Activated T-cell treated with anti-CD3 and anti-CD28 coated beads, Interleukin-2, amount 50 U/mL, for 1 hour (primary cell): ENCODE measurements at places on chromosomes 2 and 18.

GRCh38 chr2:64262071-64262470, 117.9 kb upstream of the PELI1 start:
- no peak for DNase-seq

DNA sequence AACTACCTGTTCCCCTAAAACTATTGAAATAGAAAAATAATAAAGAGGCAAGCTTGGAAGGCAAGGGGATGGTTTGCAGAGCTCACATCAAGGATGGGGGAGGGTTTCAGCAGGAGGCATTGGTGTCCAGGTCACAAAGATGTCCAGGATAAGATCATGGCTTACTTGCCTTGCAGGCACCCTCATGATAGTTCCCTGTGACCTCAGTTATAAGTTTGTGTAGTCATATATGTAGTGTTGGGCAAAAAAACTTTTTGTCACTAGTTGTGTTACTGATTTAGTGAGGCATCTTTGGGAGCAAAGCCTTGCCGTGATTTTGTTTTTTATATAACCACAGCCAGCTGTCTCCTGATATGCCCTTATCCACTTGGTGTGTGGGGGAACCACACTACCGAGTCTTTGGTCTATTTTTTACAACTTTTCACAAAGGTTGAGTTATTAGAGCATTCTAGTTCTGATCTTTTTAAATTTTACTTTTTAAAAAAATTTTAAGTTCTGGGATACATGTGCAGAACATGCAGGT, 53.3 kb downstream of the IL1R2 start:
- DNase-seq = no peak

DNA sequence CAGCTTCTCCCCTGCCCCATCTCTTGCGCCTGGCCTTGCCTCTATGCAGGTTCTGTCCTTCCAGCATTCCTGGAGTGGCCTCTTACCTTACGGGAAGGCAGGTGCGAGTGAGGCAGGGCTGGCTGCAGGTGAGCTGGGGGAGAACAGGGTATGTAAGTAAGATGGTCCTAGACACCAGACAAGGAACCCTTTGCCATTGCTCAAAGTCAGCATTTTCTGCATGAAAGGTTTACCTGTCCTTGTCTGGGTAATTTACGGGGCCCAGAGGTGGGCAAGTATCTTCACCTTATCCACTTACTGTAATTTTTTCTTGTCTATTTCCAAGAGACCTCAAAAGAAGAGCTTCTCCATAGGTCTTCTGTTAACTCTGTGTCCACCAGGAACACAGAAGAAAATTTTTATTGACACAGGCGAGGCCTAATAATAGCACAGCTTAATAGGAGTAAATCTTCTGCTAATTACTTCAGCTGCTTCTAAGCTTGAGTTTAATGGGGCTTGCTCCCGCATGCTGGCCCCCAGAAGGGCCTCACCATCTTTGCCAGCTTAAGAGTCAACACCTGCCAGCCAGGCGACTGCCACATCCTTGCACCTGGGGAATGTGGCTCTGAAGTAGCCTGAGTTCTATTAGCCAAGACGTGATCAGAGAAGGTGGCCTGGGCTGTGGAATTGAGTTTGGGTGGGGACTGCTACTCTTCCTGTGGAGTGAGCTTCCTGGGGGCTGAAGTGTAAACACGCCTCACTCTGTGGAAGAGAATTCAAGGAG, 27.1 kb downstream of the PCARE start:
- DNase-seq = no peak

DNA sequence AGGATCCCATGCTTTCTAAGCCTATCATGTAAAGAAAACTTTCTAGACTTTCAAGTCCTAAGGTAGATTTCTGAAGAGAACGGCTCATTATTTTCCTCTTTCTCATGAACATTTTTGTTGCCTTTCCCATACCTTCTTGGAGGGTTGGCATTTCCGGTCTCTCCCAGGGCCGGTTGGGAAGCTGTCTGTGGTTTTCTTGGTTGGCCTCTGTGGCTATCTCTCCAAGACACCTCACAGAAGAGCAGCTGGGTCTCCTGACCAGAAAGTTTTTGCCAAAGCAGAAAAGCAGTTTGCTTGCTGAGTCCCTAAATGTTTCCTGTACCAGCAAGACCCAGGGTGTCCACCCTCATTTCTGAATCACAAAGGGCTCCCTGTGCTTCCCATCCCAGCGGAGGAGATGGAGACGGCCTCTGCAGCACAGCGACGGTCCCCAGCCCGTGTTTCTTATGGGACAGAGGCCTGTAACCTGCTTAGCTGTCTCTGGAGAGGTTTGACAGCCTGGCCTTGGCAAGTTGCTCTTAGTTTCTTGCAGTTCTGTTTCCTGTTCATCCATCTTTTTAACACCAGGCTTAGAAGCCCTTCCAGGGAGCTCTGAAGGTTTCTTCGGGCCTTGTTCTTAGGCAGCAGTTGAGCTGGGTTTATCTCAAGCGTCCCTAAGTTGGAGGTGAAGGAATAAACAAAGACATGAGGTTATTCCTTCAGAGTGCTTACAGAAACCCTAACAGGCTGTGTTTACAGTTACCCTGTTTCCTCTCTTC, 39.8 kb downstream of the GREB1 start:
- no peak for DNase-seq

- no peak for DNase-seq
Observed at GRCh38 chr2:226439337-226439736, 360.3 kb downstream of the IRS1 start.

DNA sequence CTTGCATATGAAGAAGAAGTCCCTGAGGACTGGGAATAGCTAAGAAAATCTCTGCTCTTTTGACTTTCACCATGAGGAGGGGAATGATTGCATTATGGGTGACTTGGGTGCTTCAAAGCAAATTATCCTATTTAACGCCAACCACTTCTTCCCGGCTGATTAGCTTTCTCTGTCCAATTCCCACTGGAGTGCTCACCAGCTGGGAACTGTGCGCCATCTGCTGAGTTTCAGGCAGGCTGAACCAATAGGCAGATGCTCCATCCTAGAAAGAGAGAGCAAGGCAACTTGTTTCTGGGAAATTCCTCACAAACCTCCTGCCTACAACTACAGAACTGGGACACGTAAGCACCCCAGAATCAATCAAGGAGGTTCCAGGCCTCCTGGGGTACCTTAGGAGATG, 49.4 kb downstream of the POLE4 start:
- no peak for DNase-seq

- no peak for DNase-seq
Observed at GRCh38 chr2:199524689-199525574, 67.2 kb upstream of the SATB2 start.
